ENCODE measurements at places on chromosomes 5 and 9.
A peak's percentile ranks its signal among the peaks of the same experiment; 100 is the strongest.

GRCh38 chr5:165876538-165876937, 2371.1 kb downstream of the MAT2B start:
- no peak for DNase-seq

DNA sequence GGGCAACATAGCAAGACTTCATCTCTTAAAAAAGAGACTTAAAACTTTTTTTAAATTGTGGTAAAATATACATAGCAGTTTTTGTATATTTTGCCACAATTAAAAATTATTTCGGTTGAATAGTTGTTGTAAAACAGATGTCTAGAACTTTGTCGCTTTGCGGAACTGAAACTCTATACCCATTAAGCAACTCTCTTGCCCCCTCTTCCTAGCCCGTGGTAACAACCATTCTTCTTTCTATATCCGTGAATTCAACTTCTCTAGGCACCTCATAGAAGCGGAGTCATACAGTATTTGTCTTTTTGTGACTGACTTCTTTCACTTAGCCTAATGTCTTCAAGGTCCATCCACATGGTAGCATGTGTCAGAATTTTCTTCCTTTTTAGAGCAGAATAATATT, 43.3 kb downstream of the SPARC start:
- no peak for DNase-seq

DNA sequence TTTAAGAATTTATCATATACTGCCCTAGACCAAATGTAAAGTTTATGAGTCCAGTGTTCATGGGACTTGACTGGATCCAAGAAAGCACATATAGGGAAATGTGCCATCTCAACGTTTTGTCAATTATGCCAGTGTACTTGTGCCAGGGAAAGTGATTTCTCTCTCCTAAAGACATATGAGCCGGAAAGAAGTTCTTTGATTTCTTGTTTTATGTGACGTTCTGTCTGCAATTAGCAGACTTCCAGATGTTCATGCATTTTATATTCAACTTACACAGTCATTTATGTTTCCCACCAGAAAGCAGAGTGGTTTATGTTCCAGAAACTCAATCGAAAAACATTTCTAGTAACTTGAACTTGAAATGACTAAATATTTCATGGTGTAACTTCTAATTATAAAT, 203.8 kb downstream of the FAM170A start:
- no peak for DNase-seq

DNA sequence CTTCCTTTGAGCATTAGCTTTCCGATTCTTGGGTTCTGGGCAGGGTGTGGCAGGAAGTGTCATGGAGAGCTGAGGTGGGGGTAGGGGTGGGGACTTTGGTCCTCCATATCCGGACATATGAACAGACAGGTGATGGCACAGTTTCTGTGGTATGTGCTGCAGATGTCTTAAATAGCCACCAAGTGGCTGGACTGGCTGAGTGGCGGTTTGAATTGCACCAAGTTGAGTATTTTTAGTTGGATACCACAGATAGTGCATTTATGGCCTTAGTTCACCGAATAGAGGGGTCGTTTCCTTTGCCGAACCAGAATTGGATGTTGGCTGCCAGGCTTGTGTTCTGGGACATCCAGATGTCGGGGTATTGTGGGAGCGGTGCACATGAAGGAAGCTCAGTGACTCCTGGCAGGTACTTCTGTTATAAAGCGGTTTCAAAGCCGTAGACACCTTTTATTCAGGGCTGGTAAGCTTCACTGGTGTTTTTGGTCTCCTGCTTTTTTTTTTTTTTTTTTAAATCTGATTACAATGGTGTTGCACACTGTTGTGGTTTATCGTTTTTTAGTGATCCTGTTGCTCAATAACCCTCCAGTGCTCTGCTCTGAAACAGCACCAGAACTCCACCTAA, 15.1 kb upstream of the TNFAIP8 start:
- DNase-seq: no peak

DNA sequence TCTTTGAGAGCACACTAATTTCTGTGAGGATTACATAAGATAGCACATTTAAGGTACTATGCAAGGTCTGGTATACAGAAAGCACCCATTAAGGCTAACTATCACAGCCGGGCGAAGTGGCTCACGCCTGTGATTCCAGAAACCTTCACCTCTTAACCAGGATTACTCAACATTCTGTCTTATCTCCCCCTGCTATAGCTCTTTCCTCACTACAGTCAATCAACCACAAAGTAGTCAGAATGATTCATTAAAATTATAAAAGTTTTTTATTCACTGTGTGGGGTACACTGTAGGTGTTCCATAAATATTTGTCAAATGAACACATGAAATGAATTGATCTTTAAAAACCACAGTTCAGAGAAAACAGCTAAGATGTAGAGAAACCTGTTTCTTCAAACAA, 48.7 kb downstream of the CHD1 start:
- DNase-seq: peak; percentile 76

- peak; percentile 8 for DNase-seq
These were observed 384.6 kb upstream of the CD180 start for GRCh38 chr5:67581203-67581602.

- DNase-seq: peak; percentile 50
These were observed 30.4 kb downstream of the JADE2 start for GRCh38 chr5:134555890-134556311.

DNA sequence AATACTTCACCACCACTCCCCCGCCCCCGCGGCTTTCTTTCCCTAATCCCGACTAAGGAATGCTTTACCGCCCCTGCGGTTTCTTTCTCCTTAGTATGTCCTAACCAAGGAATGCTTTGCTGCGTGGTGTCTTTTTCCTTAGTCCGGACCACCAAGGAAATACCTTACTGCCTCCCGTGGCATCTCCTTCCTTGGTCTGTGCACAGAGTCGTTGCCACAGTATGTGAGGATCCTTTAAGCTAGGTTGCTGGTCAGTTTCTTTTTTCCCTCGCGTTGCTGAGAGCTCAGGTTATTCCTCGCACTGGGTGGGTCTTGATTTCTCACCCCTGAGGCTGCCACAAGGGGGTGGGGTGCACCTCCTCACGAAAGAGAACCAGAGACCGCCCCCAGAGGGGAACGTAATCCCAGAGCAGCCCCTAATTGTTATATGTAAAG, 309.4 kb downstream of the NR3C1 start:
- DNase-seq: peak; percentile 13
